ENCODE measurements at places on chromosomes 16 and 17. TPM values are rescaled to one million over a fixed set of nuclear protein-coding genes. Genes with fewer than 3 reads are reported as not detected.

GRCh38 chr17:18933102-18934058, 18.6 kb upstream of the SLC5A10 start:
- DNase-seq = peak; percentile 26

GRCh38 chr17:50492214-50492613, 13.6 kb downstream of the RSAD1 start:
- no peak for DNase-seq

HS3ST2 gene
- not detected for total RNA-seq

ZBTB4 gene
- total RNA-seq = 10.4 TPM
